ENCODE measurements at places on chromosomes 13 and 19.

DNA sequence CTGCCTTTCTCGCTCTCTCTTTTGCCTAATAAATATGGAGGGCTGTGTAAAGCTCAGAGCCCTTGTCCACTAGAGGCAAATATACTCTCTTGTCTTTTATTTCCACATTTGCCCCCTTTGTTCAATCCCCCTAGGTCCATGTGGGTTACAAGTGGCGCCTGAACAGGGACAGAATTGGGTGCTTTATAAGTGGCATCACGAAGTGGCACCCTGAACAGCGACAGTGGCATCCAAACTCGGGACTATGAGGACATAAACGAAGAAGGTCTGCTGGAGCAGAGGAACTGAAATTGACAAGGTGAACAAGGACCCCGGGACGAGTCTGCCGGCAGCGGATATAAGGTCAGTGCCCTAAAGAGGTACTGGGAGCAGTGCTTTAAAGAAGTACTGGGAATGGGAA, 4.3 kb upstream of the ZNF610 start:
- DNase-seq: no peak

DNA sequence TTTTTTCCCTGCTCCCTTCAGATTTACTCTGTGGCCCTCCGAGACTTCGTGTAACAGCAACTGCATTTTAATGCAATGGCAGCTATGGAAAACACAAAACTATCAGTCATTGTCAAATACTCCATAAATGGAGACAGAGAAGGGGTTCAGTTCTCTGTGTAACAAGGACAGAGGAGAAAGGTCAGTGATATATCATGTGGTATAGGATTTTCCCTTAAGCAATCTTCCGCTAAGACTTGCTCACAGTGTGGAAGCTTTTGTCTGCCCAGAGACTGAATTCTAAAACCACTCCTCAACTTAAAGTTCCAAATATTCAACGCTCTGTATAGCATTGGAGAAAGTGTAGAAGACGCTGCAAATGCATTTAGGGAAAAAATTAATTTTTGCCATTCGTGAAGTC, 111.3 kb upstream of the EDNRB start:
- DNase-seq: no peak

GRCh38 chr19:30053558-30053957, 111.5 kb downstream of the URI1 start:
- DNase-seq: no peak

GRCh38 chr13:85520445-85520844, 278.8 kb downstream of the SLITRK6 start:
- DNase-seq: no peak

DNA sequence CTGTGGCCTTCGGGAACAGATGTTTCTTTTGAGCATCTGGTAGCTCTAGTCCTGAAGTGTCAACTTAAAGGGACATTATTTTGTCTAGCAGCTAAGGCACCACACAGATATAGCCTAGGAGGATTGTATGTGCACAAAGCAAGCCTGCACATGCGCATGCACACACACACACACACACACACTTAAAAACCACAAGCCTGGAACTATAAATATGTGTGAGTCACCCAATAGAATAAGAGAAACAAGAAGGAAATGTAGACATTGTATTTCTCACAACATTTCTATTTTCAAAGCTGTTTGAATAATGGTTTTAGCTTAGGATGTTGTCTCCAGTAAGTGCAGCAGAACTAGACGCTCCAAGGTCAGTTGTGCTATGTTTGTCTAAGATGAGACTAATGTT, 516.5 kb downstream of the SUCLA2 start:
- no peak for DNase-seq

DNA sequence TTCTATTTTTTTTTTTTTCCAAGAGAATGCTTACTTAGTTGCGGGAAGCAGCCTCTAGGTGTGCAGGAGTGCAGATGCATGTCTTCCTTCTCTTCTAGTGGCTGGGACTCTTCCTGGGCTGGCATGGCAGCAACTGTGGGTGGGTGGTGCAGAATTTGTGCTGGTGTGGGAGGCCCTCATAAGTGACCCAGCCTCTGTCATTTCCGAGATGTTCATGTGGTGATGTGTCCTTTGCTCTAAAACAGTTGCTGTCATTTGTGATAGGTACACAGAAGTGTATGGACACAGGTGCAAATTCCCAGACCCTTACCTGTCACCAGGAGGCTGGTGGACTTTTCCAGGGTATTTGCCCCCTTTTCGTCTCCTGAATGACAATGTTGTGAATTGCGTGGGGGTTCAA, 367.7 kb downstream of the KCNRG start:
- DNase-seq: no peak

DNA sequence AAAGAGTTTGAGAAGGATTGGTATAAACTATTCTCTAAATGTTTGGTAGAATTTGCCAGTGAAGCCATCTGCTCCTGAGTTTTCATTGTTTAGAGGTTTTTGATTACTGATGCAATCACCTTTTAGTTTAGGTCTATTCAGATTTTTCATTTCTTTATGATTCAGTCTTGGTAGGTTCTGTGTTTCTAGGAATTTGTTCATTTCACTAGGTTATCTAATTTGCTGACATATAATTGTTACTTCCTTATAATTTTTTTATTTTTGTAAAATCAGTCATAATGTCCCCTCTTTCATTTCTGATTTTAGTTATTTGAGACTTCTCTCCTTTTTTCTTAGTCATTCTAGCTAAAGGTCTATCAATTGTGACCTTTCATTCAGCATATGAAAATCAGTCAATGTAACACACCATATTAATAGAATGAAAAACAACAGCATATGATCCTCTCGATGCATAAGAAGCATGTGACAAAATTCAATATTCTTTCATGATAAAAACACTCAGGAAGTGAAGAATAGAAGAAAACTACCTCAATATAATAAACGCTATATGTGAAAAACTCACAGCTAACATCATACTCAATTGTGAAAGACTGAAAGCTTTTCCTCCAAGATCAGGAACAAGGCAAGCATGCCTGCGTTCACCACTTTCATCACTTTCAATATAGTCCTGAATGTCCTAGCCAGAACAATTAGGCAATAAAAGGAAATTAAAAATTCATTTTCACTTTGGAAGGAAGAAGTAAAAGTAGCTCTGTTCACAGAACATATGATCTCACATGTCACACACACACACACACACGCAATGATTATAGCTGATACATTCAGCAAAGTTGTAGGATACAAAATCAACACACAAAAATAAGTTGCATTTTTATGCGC, 149.1 kb downstream of the COG6 start:
- no peak for DNase-seq

DNA sequence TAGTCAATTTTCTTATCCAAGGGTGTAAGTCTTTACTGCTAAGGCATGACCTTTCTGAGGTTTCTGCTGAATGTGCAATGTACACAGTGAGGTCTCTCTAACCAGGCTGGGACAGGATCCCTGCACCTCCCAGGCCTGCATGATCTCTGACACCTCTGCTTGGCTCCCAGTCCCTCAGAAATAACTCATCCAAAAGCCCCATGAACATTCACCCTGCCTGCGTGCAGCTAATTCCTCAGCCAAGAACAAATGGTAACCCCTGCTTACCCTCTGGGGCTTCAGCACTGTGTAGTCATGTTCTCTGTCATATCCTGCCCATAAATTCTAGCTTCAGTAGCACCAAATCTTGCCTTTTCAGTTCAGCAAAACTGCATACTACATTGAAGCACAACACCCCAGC, 1146.3 kb upstream of the MIR17HG start:
- no peak for DNase-seq

DNA sequence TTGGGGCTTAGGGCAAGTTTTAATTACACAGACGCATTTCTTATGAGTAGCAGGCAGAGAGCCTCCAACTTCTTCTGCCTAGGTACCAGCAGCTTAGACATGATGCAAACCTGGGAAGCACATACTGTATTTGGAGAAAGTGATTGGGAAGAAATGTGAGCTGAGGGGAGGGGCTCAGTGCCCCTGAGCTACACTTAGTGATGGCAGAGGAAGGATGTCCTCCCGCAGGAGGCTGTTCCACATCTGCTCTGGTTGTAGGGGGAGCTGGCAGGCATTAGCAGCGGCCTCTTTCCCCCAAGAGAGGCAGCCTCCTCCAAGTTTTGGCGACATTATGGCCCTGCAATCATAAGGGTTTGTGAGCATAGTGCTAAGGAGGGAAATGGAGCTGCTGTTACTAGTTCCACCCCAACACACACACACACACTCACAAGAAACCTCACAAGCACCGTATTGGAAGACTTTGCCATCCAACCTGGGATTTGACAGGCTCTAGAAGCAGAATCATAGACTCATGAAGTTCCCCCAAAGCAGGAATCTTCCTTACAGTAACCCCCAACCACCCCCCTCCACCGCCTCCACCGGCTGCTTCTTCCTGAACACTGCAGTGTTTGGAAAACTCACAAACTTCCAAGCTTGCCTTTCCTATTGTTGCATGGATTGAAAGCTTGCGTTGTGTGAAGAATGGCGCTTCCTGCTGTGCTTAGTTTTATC, 3.3 kb downstream of the ALOX5AP start:
- DNase-seq: no peak

DNA sequence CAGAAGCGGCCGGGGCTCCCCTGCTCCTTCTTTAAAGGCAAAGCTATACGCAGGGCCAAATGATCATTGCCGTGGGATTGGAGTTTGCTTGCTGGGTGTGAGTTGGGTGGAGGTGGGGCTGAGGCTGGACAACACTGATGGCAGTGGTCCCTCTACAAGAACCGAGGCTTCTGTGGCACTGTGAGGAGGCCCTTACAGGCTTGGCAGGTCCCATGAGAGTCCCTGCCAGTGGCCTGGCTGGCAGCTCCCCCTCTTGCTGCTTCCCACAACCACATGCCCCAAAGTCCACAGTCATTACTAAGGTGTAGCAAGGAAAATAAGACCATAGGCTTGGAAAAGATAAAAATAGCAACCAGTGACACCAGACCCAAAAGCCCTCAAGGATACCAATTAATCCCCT, 98.4 kb downstream of the ANKRD10 start:
- DNase-seq: no peak

GRCh38 chr13:51283371-51283770, 56.1 kb upstream of the SERPINE3 start:
- no peak for DNase-seq

DNA sequence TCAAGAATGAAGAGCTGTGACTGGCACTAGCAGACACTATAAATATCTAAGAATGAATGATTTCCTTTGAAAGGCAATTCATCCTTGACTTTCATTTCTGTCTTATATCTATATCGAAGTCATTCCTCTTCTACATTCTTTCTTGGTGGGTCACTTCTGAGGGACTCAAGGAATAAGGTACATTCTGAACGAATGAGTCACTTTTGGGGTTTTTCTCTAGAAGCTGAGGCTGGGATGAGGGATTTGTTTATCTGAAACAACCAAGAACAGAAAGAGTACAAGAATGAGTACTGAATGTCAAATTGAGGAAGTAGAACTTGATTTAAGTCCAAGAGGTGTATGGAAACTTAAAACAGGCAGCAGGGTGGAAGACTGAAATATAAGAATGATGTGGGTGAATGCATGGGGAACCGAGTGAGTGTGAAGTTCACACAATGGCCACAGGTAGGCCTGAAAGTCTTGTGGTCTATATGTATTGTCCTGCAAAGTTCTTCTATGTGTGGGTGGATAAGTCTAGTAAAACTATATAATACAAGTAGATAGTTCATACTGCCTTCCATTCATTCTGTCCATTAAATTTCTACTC, 343.9 kb downstream of the OXGR1 start:
- DNase-seq: no peak

- DNase-seq: no peak
These were observed 43.6 kb downstream of the LYL1 start for GRCh38 chr19:13058951-13059660.

Measured in activated CD4-positive, alpha-beta T cell treated with anti-CD3 and anti-CD28 coated beads, Interleukin-2, amount 50 U/mL, for 48 hours (primary cell).